Stimulated activated CD8-positive, alpha-beta memory T cell treated with anti-CD3 and anti-CD28 coated beads, Interleukin-4, amount 100 ng/mL, for 1 hour (primary cell): ENCODE measurements at places on chromosomes 1 and 21.

- DNase-seq: no peak
These were observed 79.2 kb downstream of the MAN1C1 start for GRCh38 chr1:25695771-25696311.

DNA sequence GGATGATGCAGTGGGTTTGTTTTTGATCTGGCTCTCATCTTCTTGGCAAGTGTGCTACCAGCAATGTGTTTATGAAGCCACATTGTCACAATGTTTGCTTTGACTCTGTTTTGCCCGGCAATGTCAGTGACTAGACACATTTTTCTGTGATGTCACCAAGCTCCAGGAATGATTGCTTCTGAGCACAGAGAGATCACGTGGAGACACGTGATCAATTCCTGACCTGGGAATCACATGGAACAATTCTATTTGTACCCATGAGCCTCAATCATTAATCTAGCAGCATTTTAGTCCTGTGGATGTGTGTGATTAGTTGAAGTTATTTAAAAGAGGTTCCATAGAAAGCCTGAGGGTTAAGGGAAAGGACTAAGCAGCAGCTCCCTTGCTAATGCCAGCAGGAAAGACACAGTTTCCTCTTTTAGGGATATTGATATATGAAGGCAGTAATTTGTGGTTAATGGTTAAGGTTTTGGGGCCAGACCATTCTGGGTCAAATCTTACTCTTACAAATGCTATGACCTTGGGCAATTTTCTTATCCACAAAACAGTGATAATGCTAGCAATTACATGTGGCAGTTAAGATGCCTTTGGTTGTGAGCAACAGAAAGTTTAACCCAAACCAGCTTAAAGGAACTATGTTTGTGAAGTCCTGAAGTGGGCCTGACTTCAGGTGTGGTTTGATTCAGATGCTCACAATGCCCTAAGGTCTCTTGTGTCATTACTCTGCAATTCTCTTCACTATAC, 59.0 kb downstream of the FASLG start:
- no peak for DNase-seq

GRCh38 chr1:155847823-155848529, 9.0 kb downstream of the GON4L start:
- DNase-seq: no peak

GRCh38 chr1:170397061-170397460, 134.9 kb upstream of the GORAB start:
- DNase-seq: no peak

- DNase-seq: no peak
These were observed 36.8 kb upstream of the PKN2 start for GRCh38 chr1:88647249-88647645.

GRCh38 chr21:35457097-35457804, 408.1 kb upstream of the RUNX1 start:
- DNase-seq: no peak

DNA sequence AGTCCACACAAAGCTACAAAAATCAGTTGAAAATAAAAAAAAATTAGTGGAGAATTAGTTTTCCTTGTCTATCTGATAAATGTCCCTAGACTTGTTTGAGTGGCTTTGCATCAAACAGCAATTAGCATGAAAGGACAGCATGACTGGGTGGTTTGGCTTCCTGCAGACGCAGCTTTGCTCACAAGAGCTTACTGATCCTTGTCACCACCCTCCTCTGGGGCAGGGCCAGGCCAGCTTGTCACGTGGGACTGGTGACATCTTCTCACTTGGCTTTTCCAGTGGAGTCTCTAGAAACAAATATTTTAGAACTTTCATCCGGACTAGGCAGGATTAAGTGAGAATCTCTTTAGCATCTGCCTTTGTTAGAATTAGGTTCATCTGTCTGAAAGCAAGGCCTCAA, 76.0 kb upstream of the OLIG2 start:
- DNase-seq: no peak

DNA sequence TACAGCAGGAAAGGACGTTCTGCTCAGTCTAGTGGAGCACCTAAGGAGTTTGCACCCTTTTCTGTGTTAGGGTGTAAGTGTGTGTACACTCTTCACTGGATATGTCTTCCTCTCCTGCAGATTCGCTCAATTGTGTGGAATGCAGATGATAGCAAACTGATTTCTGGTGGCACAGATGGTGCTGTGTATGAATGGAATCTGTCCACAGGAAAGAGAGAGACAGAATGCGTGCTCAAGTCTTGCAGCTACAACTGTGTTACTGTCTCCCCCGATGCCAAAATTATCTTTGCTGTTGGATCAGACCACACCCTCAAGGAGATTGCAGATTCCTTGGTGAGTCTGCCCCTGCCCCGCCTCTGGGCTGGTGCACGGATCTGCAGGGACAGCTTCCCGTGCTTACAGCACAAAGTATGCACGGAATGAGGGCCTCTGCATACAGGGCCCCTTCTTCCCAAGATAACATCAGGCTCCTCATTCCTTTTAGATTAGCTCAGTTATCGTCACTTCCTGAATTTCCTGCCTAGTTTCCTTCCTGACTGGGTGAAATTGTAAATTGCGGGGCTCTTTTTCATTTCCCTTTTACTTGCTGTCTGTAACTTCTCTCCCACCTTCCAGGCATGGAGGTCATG, 34.6 kb downstream of the CFAP57 start:
- no peak for DNase-seq

- no peak for DNase-seq
These were observed 7.6 kb downstream of the APOBEC4 start for GRCh38 chr1:183645531-183645930.

DNA sequence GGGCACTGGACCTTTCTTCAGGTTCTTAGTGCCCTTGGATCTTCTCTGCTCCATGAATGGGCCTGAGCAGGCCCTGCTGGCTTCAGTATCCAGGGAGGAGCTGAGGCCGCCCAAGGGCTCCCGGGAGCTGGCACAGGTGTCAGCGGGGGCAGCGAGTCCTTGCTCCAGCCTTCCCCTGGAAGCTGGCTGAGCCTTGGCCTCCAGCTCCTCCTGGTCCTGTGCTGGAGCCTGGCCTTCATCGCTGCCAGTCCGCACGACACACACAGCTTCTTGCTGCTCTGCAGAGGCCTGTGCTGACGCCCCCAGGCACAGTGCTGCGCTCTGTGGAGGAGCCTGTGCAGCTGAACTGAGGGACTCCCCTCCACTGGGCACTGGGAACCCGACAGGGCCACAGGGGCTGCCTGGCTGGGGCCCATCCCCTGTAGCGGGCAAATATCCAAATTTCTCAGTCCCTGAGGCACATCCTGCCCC, 1.7 kb downstream of the SPOCD1 start:
- no peak for DNase-seq
